Omental fat pad (tissue), 4 donors: ENCODE measurements at places on chromosomes 6 and 20.

DNA sequence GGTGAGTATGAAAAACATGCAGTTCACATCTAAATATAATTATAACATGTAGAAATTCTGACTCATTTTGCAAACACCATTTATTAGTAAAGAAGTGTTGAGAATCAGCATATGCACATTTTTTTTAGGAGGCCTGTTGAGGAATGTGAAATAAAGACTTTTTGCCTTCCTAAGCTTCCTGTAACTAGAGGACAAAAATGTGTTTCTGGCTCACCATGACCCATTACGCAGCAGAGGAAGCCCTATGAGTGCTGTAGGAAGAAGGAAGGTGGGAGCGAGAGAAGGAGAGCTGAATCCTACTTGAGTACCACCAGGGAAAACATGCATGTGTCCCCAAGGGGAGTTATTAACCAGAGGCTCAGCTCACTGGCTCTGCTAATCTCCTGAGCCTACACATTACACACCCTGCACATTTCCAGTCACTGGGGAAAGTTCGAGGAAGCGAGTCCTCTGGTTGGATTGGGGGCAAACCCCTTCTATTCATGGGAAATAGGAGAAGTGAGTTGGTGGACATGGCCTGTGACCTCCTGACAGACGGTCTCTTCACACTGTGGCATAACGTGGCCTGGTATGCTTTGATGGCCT is 540.5 kb upstream of the JAG1 start:
- DNase-seq: no peak

- DNase-seq: no peak
Measured at GRCh38 chr6:116894669-116895068, 17.6 kb downstream of the RFX6 start.

- no peak for DNase-seq
Measured at GRCh38 chr6:156876302-156876701, 99.1 kb downstream of the ARID1B start.

DNA sequence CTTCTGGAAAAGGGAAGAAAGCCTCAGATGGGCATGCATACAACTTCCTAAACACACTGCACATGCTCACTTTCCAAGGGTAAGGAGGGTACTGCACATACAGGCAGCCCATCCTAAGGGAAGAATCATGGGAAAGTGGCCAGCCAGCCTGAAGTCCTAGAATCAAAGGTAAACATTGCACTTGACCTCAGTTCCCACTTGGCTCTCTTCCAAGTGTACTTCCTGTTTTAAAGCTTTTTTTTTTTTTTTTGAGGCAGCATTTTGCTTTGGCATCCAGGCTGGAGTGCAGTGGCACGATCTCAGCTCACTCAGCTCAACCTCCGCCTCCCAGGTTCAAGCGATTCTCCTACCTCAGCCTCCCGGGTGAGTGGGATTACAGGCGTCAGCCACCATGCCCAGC is 225.3 kb upstream of the EPHA7 start:
- no peak for DNase-seq

GRCh38 chr20:1879934-1880333 is 15.3 kb upstream of the SIRPA start:
- DNase-seq: no peak

DNA sequence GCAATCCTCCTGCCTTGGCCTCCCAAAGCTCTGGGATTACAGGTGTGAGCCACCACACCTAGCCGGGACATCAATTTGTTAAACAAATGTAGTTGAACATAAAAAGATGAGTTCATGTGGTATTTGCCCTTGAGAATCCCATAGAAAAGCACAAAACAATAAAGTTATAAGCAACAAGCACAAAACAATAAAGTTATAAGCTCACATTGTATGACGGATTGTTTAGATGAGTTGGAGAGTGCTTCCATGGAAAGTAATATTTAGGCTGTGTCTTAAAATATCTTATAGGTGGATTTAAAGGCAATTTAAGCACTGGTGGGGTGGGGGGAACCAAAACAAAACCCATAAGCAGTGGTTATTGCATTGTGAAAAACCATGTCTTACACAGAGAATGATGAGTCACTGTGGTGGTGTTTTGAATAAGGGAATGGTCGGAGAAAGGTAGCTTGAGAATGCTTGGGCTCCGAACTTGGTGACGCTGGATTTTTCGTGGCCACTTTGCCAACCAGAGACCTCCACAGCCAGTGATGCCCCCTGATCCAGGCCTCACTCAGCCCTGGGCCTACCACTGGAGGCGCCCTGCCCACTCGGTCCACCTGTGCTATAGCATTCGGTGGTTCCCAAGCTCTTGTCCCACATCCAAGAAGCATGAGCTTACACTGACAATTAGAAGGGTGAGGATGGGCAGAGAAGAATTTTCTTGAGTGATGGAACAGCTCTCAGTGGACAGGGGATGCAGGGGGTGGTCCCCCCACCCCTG is 256.0 kb downstream of the CDKAL1 start:
- DNase-seq: no peak

- no peak for DNase-seq
Measured at GRCh38 chr20:44423480-44423879, 52.2 kb upstream of the TTPAL start.

- no peak for DNase-seq
Measured at GRCh38 chr6:55953335-55953734, 77.9 kb upstream of the BMP5 start.

DNA sequence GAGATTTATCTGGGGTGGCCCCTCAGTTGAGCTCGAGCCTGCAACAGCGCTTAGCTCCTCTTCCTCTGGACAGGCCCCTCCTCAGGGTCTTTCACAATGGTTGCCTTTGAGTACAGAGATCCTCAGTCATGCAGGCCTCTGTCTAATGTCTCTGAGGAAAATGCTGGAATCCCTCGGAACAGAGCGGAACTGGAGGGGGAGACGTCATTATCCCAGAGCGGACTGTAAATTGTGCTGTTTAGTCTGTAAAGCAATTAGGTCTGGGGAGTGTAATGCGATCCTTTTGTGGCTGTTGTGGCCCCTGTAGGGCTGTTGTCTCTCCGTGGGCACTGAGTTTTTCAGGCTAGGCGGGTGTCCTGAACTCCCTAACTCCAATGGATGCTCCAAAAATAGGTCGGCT is 15.0 kb upstream of the DAAM2 start:
- DNase-seq: no peak

DNA sequence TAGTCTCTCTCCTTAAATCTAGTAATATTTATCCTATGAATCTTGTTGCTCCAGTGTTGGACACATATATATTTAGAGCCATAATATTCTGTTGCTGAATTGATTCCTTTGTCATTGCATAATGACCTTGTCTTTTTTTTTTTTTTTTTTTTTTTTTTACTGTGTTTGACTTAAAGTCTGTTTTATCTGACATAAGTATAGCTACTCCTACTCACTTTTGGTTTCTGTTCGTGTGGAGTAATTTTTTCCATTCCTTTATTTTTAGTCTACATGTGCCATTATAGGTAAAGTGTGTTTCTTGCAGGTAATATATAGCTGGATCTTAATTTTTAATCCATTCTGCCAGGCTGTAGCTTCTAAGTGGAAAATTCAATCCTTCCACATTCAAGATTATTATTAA is 166.5 kb downstream of the GMDS start:
- no peak for DNase-seq

DNA sequence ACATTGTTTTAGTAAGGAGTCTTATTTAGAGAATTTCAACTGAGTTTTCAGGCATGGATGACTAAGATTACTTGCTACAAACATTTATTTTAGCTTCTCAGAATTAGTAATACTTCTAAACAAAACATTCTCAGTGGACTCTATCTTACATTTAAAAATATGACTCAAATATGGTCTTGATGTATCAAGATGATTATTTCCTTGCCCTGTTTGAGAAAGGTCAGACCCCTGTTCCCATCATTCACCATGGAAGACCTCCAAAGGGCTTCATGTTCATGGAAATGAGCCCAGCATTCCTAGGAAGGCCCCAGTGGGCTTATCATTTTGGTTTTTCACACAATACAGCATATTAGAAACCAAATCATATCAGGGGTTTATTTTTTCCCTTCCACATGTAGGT is 24.6 kb upstream of the TRPC4AP start:
- DNase-seq: no peak

DNA sequence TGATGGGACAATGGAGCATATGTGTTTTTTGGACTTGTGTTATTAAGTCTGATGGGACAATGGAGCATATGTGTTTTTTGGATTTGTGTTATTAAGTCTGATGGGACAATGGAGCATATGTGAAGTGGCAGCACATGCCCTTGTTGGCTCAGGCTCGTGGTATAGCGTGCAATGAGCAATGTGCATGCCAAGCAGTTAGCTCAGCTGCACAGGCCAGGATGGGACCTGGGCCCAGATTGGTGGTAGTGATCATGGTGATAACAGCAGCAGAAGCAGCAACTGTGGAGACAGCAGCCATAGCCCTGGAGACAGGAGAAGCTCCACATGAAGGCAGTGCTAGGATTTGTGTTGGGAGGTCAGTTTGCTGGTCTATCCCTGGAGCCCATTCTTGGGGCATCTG is 61.1 kb downstream of the IL20RA start:
- no peak for DNase-seq

DNA sequence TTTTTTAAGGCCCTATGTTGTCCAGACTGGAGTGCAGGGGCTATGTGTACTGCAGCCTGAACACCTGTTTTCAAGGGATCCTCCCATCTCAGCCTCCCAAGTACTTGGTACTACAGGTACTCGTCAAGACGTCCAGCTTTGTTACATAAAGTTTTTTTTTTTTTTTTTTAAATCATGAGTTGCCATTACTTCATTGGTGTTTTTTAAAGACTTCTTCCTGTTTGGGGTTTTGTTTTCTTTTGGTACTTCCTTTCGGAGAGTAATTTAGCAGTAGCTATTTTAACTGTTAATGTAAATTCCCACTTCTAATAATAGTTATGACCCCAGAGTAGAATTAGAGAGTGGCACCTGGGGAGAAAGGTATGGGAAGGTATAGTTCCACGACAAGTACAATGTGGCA is 10.5 kb downstream of the ZNFX1 start:
- DNase-seq: no peak

- DNase-seq: no peak
Measured at GRCh38 chr6:87905101-87905641, 142.5 kb upstream of the SPACA1 start.
